ENCODE measurements at places on chromosomes 5 and 9.

DNA sequence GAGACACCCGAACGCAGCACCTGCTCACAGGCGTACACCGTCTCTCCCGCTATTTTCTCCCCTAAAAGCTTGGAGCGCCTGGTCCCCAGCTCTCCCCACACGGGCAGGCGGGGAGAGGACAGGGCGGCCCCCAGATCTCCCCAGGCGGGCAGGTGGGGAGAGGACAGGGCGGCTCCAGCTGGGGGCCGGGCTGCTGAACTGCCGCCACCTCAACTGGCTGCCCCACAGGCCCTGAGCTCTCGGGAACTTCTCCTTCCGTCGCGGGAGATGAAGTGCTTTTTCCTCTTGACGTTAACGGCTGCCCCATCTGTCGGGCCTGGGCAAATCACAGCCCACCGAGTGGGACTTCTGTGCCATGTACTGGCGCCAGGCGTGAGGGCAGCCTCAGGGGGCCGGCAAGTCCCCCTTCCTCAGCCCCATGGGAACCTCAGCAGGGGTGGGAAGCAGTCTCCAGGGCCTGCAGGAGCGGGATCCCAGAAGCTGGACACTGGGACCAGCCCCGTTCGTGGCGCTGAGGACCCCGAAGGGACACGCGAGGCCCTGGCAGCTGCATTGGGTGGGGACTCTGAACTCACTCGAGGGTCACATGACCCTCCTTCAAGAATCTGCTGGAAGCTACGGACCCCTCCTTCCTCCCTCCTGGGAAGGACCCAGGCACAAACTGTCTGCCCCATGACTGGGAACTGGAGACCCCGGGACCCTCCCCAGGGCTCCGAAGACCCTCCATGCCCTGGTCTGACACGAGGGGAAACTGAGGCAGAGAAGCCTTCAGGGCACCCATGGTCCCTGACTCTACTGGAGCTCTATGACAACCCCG lies 5.7 kb upstream of the EGFL7 start:
- DNase-seq: no peak

GRCh38 chr5:169343766-169344165 lies 42.8 kb upstream of the SLIT3 start:
- DNase-seq: no peak

GRCh38 chr5:152218694-152219093 lies 186.4 kb downstream of the NMUR2 start:
- no peak for DNase-seq

DNA sequence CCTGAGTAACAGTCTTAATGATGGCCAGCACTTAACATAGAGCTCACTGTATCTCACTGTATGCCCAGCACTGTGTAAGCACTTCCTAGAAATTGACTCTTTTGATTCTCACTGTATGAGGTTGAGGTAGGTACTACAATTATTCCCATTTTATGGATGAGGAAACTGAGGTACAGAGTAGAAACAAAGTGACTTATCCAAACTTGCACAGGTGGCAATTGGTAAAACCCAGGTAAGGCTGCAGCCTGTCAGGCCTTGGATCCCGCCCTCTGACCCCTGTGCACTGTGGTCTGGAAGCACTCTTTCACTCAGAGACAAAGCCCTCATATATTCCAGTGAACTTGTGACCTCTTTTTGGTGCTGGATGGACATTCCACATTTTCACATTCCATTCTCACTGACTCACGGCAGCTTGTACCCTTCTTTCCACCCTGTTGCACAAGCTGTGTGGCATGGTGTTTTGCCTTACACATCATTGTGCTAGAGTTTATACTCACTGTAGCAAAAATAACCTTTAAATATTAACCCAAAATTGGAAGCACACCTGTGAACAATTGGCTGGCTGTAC lies 21.7 kb downstream of the ANKRD55 start:
- DNase-seq: peak; percentile 67

- no peak for DNase-seq
Observed at GRCh38 chr9:100445903-100446549, 19.1 kb downstream of the MSANTD3 start.

- no peak for DNase-seq
Observed at GRCh38 chr5:58860680-58861079, 277.8 kb downstream of the RAB3C start.

GRCh38 chr5:78691084-78691960 lies 42.8 kb upstream of the LHFPL2 start:
- no peak for DNase-seq

- no peak for DNase-seq
Observed at GRCh38 chr5:110969502-110969901, 102.0 kb upstream of the TSLP start.

- DNase-seq: peak; percentile 1
Observed at GRCh38 chr5:170070556-170071412, 34.9 kb upstream of the FOXI1 start.

DNA sequence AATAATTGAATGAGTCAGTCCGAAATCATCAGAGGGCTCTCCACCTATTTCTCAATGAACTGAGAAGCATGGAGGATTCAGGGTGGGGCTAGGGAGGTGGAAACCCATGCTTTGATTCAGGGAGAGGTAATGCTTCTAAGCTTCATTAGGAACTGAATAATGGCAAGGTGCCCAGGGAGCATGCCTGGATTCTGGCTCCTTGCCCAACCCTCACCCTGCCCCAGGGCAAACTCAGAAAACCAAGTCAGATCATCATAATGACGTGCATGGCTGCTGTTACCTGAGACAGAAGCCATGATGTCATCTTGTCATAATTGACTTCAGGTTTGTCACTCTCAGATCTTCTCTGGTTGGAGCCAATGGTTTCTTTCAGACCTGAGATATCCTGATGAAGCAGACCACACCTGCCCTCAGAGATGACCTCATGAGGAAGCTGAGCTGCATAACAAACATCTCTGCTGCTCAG lies 199.6 kb downstream of the SYK start:
- no peak for DNase-seq

All from astrocyte of the cerebellum (primary cell).